ENCODE measurements at places on chromosomes 6 and 20.
A peak's percentile ranks its signal among the peaks of the same experiment; 100 is the strongest.

- no peak for ATAC-seq
- no peak overlapping the region for H3K27ac ChIP-seq
- no peaks in the 10 kb centered on the region for H3K4me1 ChIP-seq
- peaks cover 20% of the 10 kb centered on the region for H3K27me3 ChIP-seq
- no peaks in the 10 kb centered on the region for H3K36me3 ChIP-seq
Measured at GRCh38 chr20:4299216-4299615, 283.9 kb upstream of the RNF24 start.

DNA sequence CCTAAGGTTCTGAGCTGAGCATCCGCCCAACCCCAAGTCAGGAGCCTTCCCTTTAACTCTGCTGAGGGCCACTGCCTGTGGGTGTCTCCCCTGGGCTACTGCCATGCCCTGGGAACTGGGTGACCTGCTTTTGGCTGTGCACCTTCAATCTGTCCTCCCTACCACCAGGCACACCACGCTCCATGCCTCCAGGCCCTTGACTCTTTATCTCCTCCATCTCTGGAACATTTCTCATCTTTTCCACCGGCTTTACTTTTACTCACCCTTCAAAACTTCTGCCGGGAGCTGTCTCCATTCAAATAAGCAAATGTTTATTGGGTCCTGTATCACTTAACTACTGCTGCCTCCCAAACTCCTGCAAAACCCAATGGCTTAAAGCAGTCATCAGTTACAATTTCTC lies 83.3 kb upstream of the NHSL1 start:
- ATAC-seq, result no peak
- H3K4me3 ChIP-seq, result no peak overlapping the region
- no peaks in the 10 kb centered on the region for H3K36me3 ChIP-seq
- H3K27ac ChIP-seq, result no peak overlapping the region

DNA sequence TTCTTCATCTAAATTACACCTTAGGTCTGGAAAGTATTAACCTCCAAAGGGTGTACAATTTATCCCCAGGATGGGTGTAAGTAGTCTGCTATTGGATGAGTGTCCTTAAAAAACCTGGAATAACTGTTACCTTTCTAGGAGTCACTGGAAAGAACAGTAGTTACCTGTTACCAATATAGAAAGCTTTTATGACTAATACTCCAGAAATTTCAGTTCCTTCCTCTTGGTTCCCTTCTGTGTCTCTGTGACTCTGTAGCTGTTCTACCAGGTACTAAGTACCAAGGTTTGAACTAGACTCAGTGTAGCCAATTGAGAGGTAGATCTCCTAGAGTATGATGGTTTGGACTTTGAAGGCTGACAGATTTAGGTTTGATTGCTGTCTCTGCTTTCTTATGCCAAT lies 47.0 kb upstream of the TBX18 start:
- no peaks in the 10 kb centered on the region for H3K4me1 ChIP-seq
- H3K27me3 ChIP-seq, result no peaks in the 10 kb centered on the region
- no peak overlapping the region for H3K4me3 ChIP-seq
- ATAC-seq, result no peak

DNA sequence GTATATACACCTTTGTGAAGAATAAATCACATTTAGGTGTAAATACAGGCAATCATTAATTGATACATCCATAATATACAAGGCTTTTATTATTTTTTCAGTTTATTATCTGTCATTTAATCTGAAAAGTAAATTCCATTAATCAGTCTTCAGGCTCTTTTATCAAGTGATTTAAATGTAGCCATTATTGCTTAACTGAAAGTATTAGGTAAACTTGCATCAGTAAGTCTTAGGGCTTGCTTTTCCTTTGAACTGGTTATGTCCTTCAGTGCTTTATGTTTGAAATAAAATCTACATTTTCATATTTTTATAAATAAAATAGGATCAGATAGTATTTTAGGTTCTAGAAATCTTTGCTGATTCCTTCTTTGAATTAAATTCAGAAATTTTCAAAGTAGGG lies 4.1 kb downstream of the TPBG start:
- H3K4me3 ChIP-seq, result no peak overlapping the region

- peak overlapping the region; percentile 98 for H3K27ac ChIP-seq
- peaks cover 26% of the 10 kb centered on the region for H3K36me3 ChIP-seq
- no peaks in the 10 kb centered on the region for H3K27me3 ChIP-seq
Measured at GRCh38 chr6:89637960-89638319, 607 bp downstream of the LYRM2 start.

DNA sequence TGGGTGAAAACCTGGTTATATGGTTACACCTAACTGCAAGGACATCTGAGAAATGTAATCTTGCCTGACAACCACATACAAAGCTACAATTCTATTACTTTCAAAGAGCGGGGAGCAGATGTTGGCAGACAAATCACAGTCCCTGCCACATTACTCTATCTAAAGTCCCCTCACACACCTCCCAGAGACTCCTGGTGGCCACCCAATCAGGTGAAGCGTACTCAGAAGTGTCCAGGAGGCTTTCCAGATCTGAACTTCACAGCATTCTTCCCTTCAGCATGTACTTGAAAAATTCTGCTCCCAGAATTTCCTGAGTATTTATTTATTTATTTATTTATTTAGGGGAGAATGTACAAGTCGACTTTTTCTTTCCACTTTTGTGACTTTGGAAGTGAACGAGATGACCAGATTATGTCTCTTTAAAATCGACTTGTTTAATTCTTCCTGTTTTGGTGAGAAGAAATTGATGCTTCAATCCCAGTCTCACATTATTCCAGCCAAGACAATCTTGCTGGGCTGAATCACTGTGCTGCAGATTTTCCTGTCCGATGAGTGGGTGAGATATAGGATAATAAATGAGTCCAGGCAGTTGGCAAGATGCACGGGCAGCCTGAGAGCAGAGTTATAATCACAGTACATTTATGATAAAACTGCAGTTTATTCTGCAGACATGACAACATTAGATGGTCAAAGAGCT lies 46.9 kb upstream of the POPDC3 start:
- no peak overlapping the region for H3K27ac ChIP-seq
- ATAC-seq, result no peak
- H3K36me3 ChIP-seq, result no peaks in the 10 kb centered on the region
- no peak overlapping the region for H3K4me3 ChIP-seq
- no peaks in the 10 kb centered on the region for H3K4me1 ChIP-seq
